ENCODE measurements at places on chromosomes 1 and 21. TPM values are rescaled to one million over a fixed set of nuclear protein-coding genes. Genes with fewer than 3 reads are reported as not detected.

Gene CLEC20A
- not detected for total RNA-seq

Gene ADORA3
- 29.5 TPM for total RNA-seq

DNA sequence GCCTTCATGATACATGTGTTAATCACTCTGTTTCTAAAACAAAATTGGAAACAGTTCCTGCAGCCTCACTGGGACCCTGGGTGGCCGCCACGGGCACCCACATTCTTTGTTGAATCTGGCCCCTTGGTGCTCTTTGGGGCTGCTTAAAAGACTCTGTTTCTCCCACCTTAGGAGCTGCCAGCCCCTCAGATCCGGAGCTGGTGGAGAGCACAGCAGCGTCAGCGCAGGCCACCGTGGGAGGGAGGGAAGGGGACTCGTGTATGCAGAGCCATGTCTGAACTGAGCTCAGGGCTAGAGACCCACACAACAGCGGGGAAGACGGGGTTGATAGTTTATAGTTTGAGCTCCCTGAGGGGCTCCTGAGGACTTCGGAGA, 121.2 kb downstream of the CNIH3 start:
- H3K4me3 ChIP-seq = no peak overlapping the region
- H3K4me1 ChIP-seq = peaks cover 10% of the 10 kb centered on the region
- H3K27me3 ChIP-seq = no peaks in the 10 kb centered on the region
- DNase-seq = no peak
- no peak overlapping the region for H3K27ac ChIP-seq

DNA sequence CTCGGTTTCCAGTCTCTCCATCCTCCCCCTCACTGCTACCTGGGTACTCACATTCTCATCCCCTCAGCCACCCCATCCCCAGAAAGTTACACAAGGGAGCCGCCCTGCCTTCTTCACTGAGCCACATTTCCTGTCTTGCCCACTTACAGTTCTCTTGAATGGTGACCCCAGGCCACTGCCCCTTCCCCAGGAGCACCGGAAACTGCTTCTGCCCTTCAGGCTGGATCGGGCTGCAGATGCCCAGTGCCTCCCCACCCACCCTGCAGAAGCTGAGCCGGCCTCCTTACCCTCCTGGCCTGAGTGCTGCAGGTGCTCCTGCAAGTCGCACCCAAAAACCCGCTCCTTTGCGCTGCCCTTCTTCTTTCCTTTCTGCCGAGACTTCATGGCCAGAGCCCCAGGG, 450 bp downstream of the ARHGAP30 start:
- peak overlapping the region; percentile 63 for H3K4me3 ChIP-seq
- H3K27me3 ChIP-seq = no peaks in the 10 kb centered on the region
- no peaks in the 10 kb centered on the region for H3K36me3 ChIP-seq
- DNase-seq = no peak

GRCh38 chr21:42560517-42561179, 47.0 kb downstream of the SLC37A1 start:
- DNase-seq = no peak
- H3K27me3 ChIP-seq = no peaks in the 10 kb centered on the region
- no peak overlapping the region for H3K27ac ChIP-seq

DNA sequence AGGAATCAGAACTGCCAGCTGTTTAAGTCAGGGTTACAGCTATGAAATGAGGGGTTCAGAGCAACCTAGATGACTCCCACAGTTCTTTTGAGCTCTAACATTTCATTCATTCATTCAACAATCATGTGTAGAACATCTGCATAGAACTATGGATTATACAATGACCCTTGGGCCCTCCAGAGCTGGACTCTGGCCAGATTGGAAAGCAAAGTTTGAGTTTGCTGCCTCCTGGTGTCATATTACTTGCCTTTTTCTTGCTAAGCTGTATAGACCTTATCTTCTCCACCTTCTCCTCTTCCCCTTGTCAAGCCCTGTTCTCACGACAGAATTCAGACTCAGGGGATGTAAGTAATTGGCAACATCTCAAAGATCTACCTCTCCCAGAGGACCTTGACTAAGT, 4.0 kb downstream of the CASQ2 start:
- no peak overlapping the region for H3K4me3 ChIP-seq
- H3K36me3 ChIP-seq = no peaks in the 10 kb centered on the region
- no peaks in the 10 kb centered on the region for H3K4me1 ChIP-seq

Data from thoracic aorta (tissue), 2 donors.